NAMALWA (cell line): ENCODE measurements at places on chromosomes 2 and 18.

DNA sequence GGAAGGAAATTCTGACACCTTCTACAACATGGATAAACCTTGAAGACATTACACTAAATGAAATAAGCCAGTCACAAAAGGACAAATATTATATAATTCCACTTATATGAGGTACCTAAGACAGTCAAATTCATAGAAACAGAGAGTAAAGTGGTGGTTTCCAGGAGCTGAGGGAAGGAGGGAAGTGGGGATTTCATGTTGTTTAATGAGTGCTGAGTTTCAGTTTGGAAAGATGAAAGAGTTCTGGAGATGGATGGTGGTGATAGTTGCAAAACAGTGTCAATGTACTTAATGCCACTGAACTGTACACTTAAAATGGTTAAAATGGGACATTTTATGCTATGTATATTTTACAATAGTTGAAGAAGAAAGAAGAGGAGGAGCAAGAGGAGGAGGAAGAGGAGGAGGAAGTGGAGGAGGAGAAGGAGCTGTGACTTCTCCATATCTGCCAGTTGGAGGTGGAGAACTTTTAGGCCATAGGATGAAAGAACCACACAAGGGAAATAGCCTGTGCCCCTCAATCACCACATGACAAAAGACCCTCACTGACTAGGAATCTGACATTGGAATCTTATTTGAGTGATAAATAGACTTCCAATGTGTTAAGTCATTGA, 55.3 kb upstream of the LGALSL start:
- DNase-seq, result no peak

DNA sequence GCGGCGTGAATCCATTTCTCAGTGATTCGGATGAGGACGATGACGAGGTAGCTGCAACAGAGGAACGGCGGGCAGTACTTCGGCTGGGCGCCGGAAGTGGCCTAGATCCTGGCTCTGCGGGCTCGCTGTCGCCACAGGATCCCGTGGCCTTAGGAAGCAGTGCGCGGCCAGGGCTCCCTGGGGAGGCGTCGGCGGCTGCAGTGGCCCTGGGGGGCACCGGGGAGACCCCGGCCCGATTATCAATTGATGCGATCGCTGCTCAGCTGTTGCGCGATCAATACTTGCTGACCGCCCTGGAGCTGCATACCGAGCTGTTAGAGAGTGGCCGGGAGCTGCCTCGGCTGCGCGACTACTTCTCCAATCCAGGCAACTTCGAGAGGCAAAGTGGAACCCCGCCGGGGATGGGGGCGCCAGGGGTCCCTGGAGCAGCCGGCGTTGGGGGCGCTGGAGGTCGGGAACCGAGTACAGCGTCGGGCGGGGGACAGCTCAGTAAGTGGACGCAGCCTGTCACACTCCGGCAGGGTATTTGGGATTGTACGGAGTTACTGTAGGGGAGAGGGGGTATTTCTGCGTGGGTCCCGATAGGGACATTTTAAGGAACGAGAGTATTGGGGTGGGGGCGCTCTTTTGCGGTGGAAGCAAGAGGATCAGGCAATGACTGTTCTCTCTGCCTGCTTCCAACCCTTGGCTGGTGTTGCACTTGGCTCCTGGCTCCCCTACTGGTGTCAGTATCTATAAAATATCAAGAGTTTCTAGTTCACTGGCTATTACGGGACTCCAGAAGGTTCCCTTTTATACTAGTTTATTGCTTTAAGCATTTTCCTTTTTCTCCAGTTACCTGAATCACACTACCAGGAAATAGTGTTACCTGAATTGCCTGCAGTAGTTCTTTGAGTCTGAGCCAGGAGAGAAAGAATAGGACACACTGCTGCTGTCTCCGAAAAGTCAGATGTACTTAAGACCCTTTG, 772 bp downstream of the RELCH start:
- peak; percentile 75 for DNase-seq

DNA sequence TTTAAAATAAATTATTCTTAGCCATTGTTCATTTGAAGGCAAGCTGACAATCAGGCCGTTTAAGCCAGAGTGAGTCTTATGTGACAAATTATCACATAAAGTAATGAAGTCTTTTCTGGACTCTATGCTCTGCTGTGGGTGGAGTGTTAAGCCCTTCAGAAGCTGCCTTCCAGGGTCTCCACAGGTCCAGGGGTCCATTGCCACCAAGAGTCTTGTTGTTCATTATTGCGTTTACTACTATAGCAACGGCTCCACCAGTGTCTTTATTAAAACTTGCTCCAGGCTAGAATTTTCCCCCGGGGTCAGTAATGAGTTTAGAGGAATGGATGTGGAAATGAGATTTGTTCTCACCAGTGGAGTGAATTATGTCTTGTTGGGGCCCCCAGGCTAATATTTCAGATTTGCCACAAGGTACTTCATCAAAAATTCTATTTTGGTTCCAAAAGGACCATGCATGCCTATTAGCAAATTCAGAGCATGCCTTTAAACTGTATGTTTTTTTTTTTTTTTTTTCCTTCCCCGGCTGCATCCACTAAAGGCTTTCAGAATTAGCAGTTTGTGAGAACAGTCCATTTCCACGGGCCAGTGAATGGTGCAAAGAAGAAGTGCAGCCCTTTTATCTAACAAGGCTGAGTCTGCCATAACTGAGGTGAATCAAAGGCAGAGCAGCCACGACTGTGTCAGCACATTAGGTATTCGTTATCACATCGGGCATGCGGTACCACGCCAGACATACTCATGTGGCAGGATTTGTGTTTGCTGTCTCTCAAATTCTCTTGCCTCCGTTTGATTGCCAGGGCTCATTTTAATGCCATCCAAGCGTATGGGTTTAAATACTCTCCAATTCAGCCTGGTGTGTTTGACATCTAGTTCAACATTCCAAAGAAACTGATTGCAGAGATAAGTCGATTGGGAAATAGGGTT, 26.2 kb upstream of the LRRTM1 start:
- no peak for DNase-seq

GRCh38 chr2:225017713-225018112, 24.6 kb downstream of the DOCK10 start:
- DNase-seq, result no peak

DNA sequence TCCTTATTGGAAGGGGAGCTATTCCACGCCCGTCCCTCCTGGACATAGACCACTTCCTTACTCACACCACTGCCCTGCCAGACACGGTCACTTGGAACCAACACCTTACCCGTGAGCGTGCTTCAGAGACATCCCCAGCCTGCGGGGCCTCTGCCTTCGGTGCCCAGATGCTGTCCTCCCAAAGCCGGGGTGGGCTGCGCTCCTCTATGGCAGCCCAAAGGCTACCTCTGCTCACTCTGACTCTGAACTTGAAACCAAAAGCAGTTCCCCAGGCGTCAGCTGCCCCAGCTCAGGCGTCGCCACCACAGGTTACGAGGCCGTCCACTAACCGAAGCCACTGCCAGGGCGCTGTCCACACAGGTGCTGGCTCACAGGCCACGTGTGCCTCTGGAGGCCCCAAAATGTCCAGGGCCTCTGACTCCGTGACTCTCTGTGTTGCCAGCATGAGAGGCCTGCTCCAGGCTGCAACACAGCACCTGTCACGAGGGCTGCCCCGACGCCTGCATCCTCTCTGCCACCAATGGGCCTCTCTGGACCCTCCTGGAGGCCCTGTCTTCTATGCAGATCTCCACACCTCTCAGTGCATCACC, 23.8 kb downstream of the HDAC4 start:
- no peak for DNase-seq

- no peak for DNase-seq
Measured at GRCh38 chr2:120745420-120746111, 9.9 kb downstream of the GLI2 start.

- no peak for DNase-seq
Measured at GRCh38 chr18:11078491-11078890, 70.9 kb downstream of the PIEZO2 start.

- no peak for DNase-seq
Measured at GRCh38 chr2:114170070-114170469, 272.4 kb upstream of the DPP10 start.

DNA sequence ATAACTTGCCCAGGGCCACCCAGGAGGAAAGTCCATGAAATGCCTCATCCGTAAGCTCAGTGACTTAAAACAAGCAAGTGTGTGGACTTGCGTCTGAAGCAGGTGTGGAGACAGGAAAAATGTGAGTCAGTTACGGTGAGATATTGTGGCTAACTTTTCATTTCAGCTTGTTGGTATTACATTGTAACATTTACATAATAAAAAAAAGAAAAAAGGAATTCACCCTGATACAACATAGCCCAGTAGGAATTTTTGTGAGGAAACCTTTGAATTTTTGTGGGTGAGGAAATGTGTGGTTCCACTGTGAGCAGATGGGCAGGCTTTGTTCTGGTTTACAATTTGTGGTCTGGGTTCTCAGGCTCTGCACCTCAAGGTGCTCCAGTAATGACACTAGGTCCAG, 33.7 kb upstream of the LYPD6B start:
- no peak for DNase-seq

DNA sequence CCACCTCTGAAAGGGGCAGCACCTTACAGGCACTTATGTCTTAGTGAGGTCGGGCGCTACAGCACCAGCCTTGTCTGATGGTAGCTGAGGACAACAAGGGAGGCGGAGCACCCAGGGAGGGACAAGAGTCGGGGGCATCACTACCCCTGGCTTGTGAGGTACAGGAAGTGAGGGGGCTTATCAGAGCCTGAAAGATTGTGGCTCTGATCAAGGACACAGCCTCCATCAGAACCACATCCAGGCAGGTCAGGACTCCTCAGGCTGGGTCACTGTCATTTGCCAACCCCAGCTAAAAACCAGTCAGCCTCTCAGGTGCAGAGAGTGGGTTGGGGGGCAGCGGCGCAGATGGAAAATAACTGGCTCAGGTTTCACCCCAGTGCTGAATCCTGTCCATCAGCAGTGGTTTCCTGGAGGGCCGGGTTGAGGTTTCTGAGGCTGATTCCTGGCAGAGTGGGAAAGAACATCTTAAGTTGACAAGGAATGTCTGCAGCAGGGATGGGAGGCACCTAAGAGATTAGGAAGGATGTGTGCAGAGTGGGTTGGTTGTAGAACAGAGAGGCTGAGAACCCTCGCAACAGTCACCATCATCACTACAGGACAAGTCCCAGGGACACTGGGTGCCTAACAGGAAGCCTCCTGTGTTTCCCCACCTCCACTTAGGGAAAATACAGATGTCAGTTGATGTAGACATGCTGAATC, 45.3 kb downstream of the FBLN7 start:
- DNase-seq, result no peak

DNA sequence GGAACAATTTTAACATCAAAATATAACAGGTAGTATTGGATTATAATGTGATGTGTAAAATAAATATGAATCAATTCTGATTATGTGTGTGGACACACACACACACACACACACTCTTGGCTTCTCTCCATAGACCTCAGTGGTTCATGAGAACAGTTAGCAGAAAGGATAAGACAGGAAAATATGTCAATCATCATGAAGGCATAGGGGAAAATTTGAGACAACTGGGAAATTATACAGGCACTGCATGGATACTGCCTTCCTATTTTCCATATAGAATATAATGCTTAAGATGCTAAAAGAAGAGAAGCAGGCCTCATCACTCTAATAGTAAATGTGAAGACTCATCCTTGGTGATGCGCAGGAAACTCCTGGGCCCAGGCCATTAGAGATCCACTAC, 884.5 kb downstream of the SUCLG1 start:
- DNase-seq, result no peak

GRCh38 chr18:44732238-44732563, 51.5 kb downstream of the SETBP1 start:
- DNase-seq, result no peak

DNA sequence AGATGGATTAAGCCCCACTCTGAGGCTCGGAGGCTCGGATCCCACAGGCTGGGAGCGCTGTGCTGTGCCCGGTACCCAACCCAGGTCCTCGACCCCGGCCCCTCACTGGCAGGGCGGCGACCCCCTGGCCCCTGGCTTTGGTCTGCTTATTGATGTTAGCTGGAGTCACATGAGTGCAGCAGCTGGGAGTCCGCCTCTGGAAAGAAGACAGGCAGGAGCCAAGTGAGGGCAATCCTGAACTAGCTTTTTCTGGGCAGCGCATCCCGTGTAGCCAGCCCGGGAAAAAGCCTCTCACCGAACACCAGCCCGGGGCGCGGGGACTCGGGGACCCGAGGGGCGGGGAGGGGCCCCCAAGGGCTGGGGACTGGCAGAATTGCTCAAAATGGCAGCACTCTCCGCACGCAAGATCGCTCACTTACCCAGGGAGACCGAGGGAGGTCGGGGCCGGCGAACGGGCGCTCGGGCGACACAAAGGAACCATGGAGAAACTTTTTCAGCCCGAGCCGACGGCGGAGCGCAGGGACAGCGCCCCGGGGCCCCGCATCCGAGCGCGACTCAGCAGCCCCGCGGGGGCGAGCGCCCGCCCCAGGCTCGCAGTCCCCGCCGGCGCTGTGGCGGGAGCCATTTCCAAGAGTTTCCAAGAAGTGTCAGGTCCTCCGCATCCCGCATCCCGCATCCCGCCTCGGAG, 567 bp downstream of the TMEM200C start:
- DNase-seq, result no peak

- DNase-seq, result no peak
Measured at GRCh38 chr18:64566456-64566855, 417.6 kb upstream of the LINC00305 start.

- no peak for DNase-seq
Measured at GRCh38 chr2:160628811-160629210, 135.2 kb upstream of the RBMS1 start.

GRCh38 chr2:129192841-129193253, 786.6 kb upstream of the RAB6C start:
- no peak for DNase-seq

- peak; percentile 78 for DNase-seq
Measured at GRCh38 chr2:68762665-68763064, 28.1 kb downstream of the ARHGAP25 start.

DNA sequence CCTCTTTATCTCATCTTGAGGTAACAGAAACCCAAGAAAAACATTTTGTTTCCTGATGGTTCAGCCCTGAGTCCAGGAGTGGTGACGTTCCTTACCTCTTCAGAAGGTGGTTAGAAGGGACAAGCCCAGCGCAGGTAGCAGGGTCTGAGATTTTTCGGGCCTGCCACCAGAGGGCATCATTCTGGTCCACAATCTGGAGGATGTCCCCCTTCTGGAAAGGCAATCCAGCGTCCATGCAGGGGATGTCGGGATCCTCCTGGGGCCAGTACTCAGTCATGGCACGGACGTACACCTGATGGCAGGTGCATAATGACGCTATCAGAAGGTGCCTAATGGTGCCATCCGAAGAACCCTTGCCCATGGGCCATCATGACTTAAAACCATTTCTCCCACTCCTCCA, 17.7 kb downstream of the MPP4 start:
- peak; percentile 31 for DNase-seq
